ENCODE measurements at places on chromosomes 5 and 9.

GRCh38 chr9:13443346-13444244 lies 164.1 kb upstream of the MPDZ start:
- H3K36me3 ChIP-seq, result no peaks in the 10 kb centered on the region
- H3K4me3 ChIP-seq, result no peak overlapping the region
- peaks cover 3% of the 10 kb centered on the region for H3K27me3 ChIP-seq
- no peaks in the 10 kb centered on the region for H3K4me1 ChIP-seq

GRCh38 chr5:60535198-60535597 lies 164.8 kb downstream of the DEPDC1B start:
- H3K4me3 ChIP-seq, result no peak overlapping the region
- no peaks in the 10 kb centered on the region for H3K4me1 ChIP-seq
- H3K36me3 ChIP-seq, result no peaks in the 10 kb centered on the region
- no peak for DNase-seq

GRCh38 chr9:4662108-4662988 lies at the start of gene PLPP6:
Gene PLPP6, plus strand, starts transcription at chr9:4662294. Its CDS starts 82 bp downstream, at chr9:4662376.
- peak within 1 kb of the TSS; percentile 82 for H3K4me3 ChIP-seq
- peaks cover 4% of the 10 kb centered on the region for H3K27me3 ChIP-seq
- no peak within 1 kb of the TSS for H3K27ac ChIP-seq
- peaks cover 8% of the 10 kb centered on the region for H3K4me1 ChIP-seq
- no peaks in the 10 kb centered on the region for H3K36me3 ChIP-seq

GRCh38 chr9:14542071-14542470 lies 151.2 kb downstream of the ZDHHC21 start:
- peaks cover 2% of the 10 kb centered on the region for H3K27me3 ChIP-seq
- no peak overlapping the region for H3K4me3 ChIP-seq
- no peaks in the 10 kb centered on the region for H3K36me3 ChIP-seq
- no peaks in the 10 kb centered on the region for H3K4me1 ChIP-seq
- DNase-seq, result no peak

DNA sequence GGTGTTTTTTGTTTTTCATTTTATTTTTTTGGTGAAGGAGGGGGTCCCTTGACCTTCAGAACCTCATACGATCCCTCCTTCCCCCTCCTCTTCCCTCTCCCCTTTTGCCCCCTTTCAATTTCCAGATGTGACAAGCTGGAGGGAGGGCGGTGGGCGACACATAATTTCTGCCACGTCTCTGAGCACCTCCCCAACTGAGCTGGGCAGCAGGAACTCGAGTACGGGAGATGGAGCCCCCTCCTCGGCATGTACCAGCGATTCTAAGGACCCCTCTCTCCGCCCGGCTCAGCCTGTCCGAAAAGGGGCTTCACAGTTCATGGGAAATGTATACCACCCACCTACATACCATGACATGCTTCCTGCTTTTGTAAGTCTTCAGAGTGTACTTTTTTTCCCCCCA lies 52.4 kb downstream of the PRRC2B start:
- H3K4me3 ChIP-seq, result no peak overlapping the region
- H3K36me3 ChIP-seq, result peaks cover 82% of the 10 kb centered on the region
- no peaks in the 10 kb centered on the region for H3K4me1 ChIP-seq
- H3K27me3 ChIP-seq, result no peaks in the 10 kb centered on the region
- no peak for DNase-seq

GRCh38 chr5:163766936-163767670 lies 261.7 kb downstream of the MAT2B start:
- no peak overlapping the region for H3K4me3 ChIP-seq
- H3K4me1 ChIP-seq, result no peaks in the 10 kb centered on the region
- H3K27me3 ChIP-seq, result no peaks in the 10 kb centered on the region

DNA sequence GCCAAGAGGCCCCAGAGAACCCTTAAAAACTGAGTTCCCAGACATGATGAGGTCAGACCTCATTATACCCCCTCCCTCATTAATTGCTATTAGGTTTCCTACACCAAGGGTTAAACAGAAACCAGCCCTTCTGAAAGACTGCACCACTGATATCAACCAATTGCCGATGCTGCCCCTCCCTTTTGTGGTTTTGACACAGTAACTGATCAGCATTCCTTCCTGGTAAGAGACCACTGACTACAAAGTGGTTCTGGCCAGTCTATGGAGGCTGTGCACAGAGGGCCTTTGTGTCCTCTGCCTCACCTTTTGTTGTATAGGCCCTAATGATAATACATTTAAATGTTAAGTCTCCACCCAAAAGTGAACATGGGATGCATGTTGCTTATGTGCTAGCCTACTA lies 201.5 kb downstream of the FRMD3 start:
- no peaks in the 10 kb centered on the region for H3K36me3 ChIP-seq
- H3K27ac ChIP-seq, result no peak overlapping the region
- H3K4me1 ChIP-seq, result no peaks in the 10 kb centered on the region
- H3K27me3 ChIP-seq, result no peaks in the 10 kb centered on the region

GRCh38 chr9:36290996-36291395 lies 32.7 kb upstream of the GNE start:
- DNase-seq, result no peak
- no peak overlapping the region for H3K4me3 ChIP-seq
- no peaks in the 10 kb centered on the region for H3K27me3 ChIP-seq

DNA sequence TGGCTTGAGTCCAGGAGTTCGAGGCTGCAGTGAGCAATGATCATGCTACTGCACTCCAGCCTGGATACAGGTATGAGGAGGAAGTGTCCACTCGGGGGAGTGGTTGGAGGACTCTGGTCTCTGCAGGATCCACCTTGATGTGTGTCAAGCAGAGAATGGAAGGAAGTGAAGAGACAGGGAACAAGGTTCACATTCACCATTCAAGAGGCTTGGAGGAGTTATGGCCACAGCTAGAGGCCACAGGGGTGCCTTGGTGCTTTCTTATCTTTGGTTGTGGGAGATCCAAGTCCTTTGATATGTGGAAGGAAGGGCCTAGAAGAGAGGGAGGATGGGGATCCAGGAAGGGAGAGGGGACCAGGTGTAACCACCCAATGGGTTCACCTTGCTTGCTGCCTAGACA lies 5.4 kb upstream of the CERCAM start:
- no peak overlapping the region for H3K27ac ChIP-seq
- no peak overlapping the region for H3K4me3 ChIP-seq
- no peaks in the 10 kb centered on the region for H3K36me3 ChIP-seq
- no peak for DNase-seq
- H3K4me1 ChIP-seq, result no peaks in the 10 kb centered on the region
- peaks cover 37% of the 10 kb centered on the region for H3K27me3 ChIP-seq

DNA sequence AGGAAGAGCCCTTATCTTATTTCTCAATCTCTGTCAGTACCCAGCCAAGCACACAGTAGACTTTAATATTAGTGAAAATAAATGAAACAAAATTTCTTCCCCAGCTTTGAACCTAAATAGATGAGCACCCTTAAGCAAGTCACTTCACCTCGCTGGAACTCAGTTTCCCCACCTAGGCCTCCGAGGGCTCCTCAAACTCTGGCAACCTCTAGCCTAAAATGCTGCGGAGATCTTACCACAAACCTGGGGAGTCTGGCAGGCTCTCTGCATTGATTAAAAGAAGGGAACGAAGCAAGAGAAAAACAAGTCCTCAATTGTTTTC lies 326 bp downstream of the RIGI start:
- peak overlapping the region; percentile 93 for H3K4me3 ChIP-seq
- H3K27ac ChIP-seq, result peak overlapping the region; percentile 83
- no peak for DNase-seq
- no peaks in the 10 kb centered on the region for H3K27me3 ChIP-seq

DNA sequence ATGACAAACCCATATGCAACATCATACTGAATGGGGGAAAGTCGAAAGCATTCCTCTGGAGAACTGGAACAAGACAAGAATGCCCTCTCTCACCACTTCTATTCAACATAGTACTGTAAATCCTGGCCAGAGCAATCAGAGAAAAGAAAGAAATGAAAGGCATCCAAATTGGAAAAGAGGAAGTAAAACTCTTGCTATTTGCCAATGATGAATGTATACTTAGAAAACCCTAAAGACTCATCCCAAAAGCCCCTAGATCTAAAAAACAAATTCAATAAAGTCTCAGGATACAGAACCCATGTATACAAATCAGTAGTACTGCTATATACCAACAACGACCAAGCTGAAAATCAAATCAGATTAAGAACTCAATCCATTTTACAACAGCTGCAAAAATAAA lies 66.9 kb downstream of the SPATA31C2 start:
- H3K4me1 ChIP-seq, result peaks cover 6% of the 10 kb centered on the region
- no peaks in the 10 kb centered on the region for H3K36me3 ChIP-seq
- peak; percentile 11 for DNase-seq
- no peak overlapping the region for H3K27ac ChIP-seq
- peaks cover 20% of the 10 kb centered on the region for H3K27me3 ChIP-seq
- H3K4me3 ChIP-seq, result no peak overlapping the region

DNA sequence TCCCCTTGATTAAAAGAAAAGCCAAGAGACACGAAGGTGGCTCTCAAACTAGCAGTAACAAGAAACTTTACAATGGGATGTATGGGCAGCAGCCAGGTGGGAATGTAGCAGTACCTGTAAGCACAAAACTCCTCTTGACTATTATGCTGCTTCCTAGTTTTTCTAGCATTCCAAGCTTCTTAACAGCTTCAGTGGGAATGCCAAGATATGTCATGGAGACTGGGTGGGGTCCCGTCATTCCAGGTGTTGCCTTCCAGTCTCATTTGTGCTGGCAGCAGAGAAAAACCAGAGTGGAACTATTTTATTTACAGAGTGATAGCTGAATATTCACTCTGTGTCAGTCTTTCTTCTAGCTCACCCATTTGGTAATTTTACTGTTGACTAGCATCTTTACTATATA lies 236.6 kb downstream of the ARL15 start:
- H3K27me3 ChIP-seq, result no peaks in the 10 kb centered on the region
- H3K36me3 ChIP-seq, result no peaks in the 10 kb centered on the region
- H3K27ac ChIP-seq, result no peak overlapping the region

- DNase-seq, result no peak
- peak overlapping the region; percentile 17 for H3K27ac ChIP-seq
- no peaks in the 10 kb centered on the region for H3K27me3 ChIP-seq
These were observed 23.7 kb downstream of the NUP214 start for GRCh38 chr9:131148966-131149687.

- no peak overlapping the region for H3K27ac ChIP-seq
- no peaks in the 10 kb centered on the region for H3K4me1 ChIP-seq
- H3K36me3 ChIP-seq, result no peaks in the 10 kb centered on the region
- no peak for DNase-seq
- H3K27me3 ChIP-seq, result no peaks in the 10 kb centered on the region
These were observed 106.6 kb upstream of the CDH6 start for GRCh38 chr5:31086839-31087415.

- H3K4me1 ChIP-seq, result no peaks in the 10 kb centered on the region
- no peaks in the 10 kb centered on the region for H3K36me3 ChIP-seq
- H3K27ac ChIP-seq, result no peak overlapping the region
- no peaks in the 10 kb centered on the region for H3K27me3 ChIP-seq
These were observed 21.3 kb downstream of the AHRR start for GRCh38 chr5:342501-343460.

DNA sequence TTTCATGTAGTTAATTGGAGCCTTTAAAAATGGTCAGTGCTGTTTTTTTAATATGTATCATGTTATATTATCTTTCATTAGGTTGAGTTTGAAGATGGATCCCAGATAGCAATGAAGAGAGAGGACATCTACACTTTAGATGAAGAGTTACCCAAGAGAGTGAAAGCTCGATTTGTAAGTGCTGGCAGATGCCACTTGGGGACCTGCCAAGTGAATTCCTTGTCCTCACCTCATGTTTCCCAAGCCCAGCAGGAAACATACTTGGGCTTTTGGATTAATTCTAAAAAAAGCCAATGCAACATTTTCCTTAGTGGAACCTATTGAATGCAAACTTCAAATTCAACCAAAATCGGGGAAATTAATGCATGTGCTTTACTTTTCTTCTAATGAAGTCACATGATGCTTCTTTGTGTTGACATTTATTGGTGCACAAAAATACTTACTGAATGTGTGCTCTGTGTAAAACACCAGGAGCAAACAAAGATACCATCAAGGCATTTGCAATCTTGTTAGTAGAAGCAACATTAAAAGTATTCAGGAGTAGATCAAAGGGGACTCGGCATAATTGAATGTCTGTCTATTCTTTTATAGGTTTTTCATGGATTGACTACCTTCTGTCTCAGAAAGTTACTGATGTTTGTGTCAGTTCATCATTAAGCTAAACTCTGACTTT lies 412.1 kb downstream of the KDM4C start:
- H3K27ac ChIP-seq, result no peak overlapping the region
- peaks cover 6% of the 10 kb centered on the region for H3K4me1 ChIP-seq
- DNase-seq, result no peak
- no peaks in the 10 kb centered on the region for H3K27me3 ChIP-seq

DNA sequence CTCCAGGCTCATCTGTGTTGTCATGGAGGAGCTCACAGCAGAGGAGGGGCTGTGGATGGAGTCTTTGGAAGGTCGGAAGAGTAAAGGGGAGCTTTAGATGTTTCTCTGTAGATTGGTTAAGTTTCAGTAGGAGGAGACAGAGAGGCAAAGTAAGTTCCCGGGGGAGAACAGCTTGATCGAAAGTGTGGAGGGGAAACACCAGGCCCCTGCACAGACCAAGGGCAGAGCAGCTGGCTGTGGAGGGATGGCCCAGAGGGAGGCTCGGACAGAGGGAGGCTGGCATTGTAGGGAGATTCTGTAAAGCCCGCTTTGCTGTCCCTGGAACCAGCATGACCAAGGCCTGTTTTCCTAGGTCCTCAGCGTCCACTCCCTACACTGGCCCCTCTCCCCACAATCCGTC lies 5.3 kb upstream of the OR2V2 start:
- no peak overlapping the region for H3K27ac ChIP-seq
- no peak overlapping the region for H3K4me3 ChIP-seq
- H3K4me1 ChIP-seq, result no peaks in the 10 kb centered on the region
- peaks cover under 1% of the 10 kb centered on the region for H3K27me3 ChIP-seq
- DNase-seq, result no peak

GRCh38 chr9:92119586-92119985 lies 4.4 kb upstream of the SPTLC1 start:
- H3K4me3 ChIP-seq, result peak overlapping the region; percentile 27
- peaks cover 5% of the 10 kb centered on the region for H3K4me1 ChIP-seq
- no peak overlapping the region for H3K27ac ChIP-seq
- H3K36me3 ChIP-seq, result no peaks in the 10 kb centered on the region
- DNase-seq, result no peak
- H3K27me3 ChIP-seq, result no peaks in the 10 kb centered on the region

DNA sequence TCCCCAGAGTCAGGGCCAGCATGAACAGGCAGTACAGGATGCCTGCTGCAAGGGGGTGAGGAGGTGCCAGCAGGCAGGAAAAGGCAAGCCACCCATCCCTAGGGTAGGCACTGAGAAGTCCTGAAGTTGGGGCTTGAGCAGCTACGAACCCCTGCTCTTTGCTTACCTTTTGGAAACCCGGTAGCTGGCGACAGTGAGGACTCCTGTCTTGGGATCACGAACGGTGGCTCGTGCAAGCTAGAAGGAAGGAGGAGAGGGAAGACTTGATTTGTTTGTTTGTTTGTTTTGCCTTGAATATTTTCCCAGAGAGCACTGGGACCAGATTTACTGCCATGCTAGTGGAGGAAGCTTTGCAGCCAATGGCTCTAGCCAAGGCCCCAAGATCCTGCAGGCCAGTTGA lies 23.7 kb downstream of the P4HA2 start:
- no peak overlapping the region for H3K4me3 ChIP-seq
- H3K27me3 ChIP-seq, result no peaks in the 10 kb centered on the region
- peaks cover 9% of the 10 kb centered on the region for H3K4me1 ChIP-seq

Measured in common myeloid progenitor, CD34-positive (primary cell).